ENCODE measurements at places on chromosomes 13 and 19. TPM values are rescaled to one million over a fixed set of nuclear protein-coding genes. Genes with fewer than 3 reads are reported as not detected.

DNA sequence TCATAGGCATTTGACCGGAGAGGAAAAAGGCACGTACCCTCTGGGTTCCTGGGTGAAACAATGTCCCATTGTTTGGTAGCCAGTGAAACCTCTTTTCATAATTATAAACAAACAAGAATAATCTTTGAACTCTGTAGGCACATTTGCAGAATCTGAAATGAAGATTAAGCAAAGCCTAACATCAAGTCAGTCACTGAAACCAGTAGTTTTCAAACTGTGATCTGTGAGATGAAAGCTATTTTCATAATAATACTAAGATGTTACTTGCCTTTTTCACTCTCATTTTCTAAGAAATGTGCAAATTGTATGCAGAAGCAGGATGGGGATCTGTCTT is 105.4 kb downstream of the WDFY2 start:
- no peak for DNase-seq

The RDH8 gene
- not detected for total RNA-seq

DNA sequence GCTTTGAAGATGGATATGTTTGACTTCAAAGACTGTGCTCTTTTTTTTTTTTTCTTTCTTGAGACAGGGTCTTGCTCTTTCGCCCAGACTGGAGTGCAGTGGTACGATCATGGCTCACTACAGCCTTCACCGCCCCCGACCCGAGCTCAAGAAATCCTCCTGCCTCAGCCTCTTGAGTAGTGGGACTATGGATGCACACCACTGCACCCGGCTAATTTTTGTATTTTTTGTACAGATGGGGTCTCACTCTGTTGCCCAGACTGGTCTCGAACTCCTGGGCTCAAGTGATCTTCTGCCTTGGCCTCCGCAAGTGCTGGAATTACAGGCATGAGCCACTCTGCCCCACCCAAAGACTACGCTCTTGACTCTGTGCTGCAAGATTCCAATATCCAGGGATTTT is 50.4 kb downstream of the SPTBN4 start:
- DNase-seq = no peak

The TNFSF9 gene
- not detected for total RNA-seq

DNA sequence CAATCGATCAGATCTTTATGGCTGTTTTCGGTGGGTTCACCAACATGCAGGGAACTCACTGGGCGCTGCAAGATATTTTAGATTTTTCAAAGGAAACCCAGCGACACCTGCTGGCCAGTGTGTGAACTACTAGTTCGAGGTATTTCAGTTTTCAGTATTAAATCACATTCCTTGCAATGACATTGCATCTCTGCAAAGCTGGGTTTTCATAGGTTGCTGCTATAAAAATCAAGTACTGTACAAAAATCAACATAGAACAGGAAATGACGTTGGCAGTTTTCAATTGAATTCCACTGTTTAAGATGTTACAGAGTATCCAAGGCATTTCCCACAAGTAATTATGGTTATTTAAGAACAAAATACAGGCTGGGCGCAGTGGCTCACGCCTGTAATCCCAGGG is 17.6 kb downstream of the LIG1 start:
- no peak for DNase-seq

Measured in ascending aorta (tissue), 2 donors.